Hematopoietic multipotent progenitor cell treated with erythropoietin and hydrocortisone succinate and interleukin-3 and kit ligand, for 8 days (in vitro differentiated cells): ENCODE measurements at places on chromosomes 4 and X.

DNA sequence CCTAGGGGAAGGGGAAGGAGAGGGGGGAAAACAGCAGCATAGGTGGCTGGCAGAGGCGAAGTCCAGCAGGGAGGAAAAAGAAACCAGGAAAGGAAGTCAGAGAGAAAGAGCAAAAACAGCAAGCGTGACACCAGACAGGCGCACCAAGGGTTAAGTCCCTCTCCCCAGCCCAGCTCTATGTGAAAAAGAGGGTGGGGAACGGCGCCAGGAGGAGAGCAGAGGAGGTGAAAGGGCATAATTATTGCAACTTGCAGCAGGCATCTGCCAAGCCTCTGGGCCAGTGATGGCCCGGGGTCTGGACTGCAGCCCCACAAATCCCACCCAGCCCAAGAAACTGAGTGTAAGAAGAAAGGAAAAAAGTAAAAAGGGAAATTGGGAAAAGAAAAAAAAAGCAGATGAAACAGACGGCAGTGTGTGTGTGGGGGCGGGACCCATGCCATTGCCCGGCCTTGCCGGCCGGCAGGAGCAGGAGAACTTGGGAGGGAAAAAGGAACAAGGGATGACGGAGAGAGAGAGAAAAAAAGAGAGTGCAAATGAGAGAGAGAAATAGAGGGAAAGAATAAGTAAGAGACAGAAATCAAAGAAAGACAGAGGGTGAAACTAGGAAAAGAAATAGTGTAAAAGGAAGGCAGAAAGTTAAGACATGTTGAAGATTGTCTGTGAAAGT, 14.1 kb upstream of the RHOXF2 start:
- DNase-seq: no peak

DNA sequence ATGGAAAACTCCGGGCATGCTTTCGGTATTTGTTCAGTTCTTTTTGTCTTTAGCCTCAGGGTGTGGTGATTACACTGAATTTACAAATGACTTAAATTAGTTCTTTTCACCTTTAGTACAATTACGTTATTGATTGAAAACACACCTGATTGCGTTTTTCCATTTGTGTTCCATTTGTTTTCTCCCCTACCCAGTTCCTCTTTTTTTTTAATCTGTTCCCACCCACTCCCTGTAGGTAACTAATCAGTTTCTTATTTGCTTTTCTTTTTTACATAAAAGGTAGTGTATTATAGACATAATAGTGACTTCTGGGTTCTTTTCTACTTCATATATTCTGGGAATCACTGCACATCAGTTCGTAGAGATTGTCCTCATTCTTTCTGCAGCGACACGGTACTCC, 53.4 kb downstream of the TNIP2 start:
- DNase-seq: no peak

DNA sequence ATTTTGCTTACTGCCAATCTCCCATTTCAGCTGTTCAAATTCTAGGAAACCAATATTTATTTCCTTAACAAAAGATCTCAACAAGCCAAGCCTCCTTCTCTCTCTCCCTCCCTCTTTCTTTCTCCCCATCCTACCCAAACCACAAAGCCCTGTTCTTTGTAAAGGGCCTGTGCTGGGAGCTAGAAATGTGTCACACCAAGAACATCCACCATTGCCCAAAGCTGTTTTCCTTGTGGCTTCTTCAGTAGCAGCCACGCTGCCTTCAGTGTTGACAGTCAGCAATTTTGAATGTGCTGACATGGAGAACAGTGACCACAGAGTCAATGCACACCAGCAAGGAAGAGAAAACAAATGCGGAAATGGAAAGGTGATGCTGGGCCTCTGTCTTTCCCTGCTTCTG, 203.0 kb downstream of the MAML3 start:
- DNase-seq: peak; percentile 20

DNA sequence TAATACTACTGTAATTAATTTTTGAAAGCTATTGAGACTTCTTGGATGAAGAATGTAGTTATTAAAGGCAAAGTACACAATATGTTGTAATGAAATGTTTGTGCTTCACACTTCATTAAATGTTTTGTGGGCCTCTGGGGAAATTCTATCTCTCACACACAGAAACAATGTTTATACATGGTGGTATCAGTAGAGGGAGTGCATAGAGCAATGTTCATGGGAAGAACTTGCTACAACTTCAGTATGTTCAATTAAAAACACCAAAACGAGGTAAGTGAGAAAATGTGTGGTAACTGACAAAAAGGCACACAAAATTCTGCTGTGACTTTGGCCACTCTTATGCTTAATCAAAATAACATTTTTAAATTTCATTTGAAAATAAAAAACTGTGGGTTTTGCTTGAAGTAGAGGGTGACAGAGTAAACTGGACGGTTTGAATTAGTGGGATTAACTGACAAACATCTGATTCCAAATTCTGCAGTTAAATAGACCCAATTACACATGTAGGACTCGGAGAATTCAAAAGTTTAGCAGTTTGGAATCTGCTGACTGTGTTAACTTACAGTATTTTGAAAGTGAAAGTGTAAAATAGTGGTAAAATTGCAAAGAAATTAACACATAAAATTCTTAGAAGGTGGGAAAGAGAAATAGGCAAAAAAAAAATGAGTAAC, 111.4 kb upstream of the TTC29 start:
- peak; percentile 5 for DNase-seq

DNA sequence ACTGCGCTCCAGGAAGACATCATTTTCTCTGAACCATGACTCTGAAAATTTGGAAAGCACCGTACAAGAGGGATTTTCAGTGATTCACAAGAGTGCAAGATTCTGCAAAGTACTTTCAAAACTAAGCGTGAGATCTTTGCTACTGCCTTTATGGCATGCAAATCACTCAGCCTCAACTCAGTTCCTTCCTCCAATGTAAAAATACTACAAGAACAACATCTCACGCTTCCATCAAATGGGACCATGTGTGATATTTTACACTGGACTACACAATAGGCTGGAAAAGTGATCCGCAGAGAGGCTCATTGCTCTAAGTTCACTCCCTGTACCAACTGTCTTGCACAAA, 674 bp upstream of the IL15 start:
- DNase-seq: peak; percentile 30

DNA sequence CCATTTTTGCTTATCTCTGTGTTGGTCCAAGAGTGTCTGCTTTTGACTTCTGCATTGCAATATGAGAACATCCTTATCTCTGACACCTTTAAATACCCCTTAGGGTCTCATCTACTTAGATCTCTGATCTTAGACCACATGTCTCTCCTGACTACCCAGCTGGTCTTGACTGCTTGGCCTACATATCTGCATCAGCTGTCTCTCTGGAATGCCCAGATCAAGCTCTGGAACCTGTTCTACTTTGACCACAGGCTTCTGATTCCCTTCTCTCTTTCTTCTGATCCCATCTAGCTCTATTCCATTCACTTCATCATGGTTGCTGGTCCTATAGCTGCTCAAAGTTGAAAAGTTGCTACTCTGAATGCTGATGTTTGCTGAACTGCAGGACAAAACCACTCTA, 301.2 kb downstream of the MAPK10 start:
- DNase-seq: no peak

DNA sequence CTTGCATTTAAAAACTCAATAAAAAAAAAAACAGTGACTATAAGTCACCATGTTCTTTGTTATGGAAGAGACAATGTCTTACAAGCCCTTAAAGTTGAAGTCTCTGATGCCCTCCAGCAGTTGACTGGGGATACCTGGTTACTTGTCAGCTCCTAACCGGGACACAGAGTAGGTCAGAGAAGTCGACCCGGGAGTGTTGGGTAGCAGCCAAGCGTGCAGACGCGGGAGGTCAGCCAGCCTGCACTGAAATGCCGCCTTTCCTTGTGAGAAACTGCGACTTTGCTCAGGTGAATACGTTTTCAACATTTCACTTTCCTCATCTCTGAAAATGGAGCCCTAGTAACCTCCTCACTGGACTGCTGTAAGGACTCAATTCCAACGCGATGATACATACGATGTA, 81.8 kb downstream of the F11 start:
- DNase-seq: no peak
